Cortex of kidney (tissue), 1 donor: ENCODE measurements at places on chromosomes 12 and 14.

- DNase-seq = no peak
Measured at GRCh38 chr14:58296726-58297125, 1.6 kb upstream of the ARID4A start.

- no peak for DNase-seq
Measured at GRCh38 chr12:109127533-109128242, 11.3 kb downstream of the ACACB start.

- DNase-seq = no peak
Measured at GRCh38 chr14:53161758-53162435, 8.8 kb upstream of the DDHD1 start.

DNA sequence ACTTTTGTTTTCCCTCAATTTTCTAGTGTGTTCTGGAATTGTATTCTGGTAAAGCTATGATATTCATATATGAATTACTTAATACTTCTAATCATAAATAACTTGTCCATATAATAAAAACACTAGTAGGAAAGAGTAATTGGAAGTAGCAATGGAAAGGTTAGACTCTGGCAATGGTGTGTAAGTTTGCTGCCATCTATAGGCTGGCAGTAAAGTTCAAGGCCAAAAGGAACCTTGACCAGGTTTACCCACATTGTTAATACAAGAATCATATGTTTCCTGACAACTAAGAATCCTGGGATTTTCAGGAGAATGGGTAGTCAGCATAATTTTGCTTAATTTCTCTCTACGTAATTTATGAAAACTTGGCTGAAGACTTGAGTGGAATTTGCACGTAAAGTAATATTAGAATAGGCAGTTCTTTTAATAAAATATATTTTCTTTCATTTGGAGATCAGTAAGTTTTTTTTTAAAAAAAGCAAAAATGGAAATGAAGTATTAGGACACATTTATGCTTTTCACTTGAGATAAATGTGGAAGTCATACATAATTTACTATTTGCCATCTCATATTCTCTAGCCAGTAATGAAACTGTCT, 926.7 kb downstream of the GALC start:
- DNase-seq = no peak

DNA sequence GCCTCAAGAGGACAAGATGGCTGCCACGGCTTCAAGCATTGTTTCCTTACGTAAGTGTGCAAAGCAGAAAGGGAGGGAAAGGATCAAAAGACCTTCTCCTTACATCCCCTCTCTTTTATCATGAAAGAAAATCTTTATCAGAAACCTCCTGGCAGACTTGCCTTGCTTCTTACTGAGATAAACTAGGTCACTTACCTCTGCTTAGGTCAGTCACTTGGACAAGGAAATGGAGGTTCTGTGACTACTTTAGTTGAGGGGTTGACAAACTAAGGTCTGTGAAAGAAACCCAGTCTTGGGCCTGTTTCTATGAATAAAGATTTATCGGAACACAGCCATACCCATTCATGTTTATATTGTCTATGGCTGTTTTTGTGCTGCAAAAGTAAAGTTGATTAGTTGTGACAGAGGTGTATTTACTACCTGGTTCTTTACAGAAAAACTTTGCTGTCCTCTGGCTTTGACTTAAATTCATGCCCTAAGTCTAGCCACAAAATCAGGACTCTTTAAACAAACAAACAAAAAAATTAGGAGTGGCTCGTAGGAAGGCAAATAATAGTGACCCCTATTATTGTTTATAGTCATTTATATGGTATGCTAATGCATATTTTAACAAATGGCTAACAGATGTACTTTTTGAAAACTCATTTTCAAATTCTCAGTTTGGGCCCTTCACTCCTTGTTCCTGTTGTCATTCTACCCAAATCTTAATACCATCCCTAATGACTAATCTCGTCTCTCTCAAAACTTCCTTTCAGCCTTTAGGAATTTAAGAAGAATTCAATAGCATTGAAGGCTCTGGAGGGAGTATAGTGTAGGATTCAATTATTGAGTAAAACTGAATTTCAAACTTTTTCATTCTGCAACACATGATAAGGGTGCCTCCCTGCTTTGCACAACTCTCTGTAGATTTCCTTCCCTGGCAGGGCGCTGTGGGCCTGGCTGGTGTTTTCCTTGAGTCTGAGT, 42.0 kb upstream of the ATP2B1 start:
- no peak for DNase-seq

DNA sequence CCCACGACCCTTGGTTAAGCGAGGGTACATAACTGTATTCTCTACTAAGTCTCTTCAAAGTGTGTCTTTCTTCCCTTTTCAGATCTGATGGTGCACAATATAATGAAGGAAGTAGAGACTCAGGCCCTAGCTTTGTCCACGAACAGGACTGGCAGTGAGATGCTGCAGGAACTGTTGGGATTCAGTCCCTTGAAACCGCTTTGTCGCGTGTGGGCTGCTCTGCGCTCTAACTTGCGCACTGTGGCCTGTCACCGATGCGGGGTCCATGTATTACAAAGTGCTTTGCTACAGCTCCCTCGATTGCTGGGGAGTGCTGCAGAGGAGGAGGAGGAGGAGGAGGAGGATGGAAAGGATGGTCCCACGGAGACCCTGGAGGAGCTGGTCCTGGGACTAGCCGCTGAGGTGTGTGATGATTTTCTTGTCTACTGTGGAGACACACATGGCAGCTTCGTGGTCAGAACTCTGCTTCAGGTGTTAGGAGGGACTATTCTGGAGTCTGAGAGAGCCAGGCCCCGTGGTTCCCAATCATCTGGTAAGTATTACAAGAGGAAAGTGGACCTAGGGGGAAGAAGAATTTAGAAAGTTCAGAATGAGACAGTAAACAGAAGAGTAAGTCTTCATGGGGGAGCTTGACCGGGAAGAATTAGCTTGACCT, 803 bp downstream of the NOP9 start:
- DNase-seq = no peak

- no peak for DNase-seq
Measured at GRCh38 chr12:106187155-106187789, 48.5 kb upstream of the NUAK1 start.

GRCh38 chr12:104133321-104133720, 4.7 kb downstream of the NFYB start:
- no peak for DNase-seq

DNA sequence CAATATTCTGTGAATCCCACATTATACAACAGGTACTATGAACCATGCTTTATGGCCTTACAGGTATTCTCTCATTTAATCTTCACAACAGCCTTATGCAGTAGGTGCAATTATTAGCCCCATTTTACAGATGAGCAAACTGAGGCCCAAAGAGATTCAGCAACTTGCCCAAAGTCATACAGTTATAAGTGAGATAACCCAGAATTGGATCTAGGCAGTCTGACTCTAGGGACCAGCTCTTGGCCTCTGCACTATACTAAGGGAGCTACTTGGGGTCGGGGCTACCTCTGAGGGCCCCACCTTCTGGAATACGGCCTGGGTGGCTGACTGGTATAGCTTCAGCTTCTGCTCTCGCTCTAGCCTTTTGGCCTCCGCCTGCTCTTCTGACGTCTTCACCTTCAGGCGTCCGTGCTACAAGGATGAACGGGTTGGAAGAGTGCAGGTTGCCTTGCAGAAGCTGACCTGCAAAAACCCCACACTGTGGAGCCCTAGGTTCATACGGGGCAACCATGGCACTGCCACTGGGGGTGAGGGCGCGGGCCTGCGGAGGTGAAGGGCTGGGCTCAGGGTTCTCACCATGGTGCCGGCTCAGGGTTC, 762 bp downstream of the RABGGTA start:
- no peak for DNase-seq

GRCh38 chr12:109469517-109469916, 7.6 kb downstream of the KCTD10 start:
- no peak for DNase-seq

GRCh38 chr12:67754933-67755697, 106.6 kb downstream of the DYRK2 start:
- no peak for DNase-seq

GRCh38 chr14:67522270-67522669, 10.8 kb upstream of the PLEKHH1 start:
- no peak for DNase-seq

GRCh38 chr12:53766881-53767280, 15.1 kb upstream of the CISTR start:
- no peak for DNase-seq

DNA sequence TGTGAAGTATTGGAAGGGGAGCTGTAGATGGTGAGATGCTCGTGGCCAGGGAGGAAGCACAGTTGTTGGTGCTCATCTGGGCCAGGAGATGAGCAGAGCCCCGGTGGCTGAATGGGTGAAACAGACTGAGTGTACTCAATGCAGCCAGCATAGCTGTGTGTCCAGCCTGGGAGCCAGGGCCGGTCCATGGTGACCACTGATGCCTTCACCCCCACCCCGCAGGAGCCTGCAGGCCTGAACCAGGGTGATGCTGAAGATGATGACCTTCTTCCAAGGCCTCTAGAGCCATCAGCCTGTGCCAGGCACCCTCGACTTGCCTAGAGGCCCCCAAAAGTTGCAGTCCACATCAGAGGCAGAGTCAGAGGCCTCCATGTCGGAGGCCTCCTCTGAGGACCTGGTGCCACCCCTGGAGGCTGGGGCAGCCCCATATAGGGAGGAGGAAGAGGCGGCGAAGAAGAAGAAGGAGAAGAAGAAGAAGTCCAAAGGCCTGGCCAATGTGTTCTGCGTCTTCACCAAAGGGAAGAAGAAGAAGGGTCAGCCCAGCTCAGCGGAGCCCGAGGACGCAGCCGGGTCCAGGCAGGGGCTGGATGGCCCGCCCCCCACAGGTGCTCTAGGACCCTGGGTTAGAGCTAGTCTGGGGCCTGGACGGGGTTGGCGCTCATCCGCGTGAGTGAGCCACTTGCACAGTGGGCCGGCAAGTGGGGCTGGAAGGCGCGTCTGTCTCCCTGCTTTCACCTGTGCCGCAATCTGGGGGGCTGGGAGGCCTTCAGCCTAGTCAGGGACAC, 3.0 kb downstream of the TNFAIP2 start:
- no peak for DNase-seq

- no peak for DNase-seq
Measured at GRCh38 chr12:92718483-92718990, 15.7 kb downstream of the PLEKHG7 start.

DNA sequence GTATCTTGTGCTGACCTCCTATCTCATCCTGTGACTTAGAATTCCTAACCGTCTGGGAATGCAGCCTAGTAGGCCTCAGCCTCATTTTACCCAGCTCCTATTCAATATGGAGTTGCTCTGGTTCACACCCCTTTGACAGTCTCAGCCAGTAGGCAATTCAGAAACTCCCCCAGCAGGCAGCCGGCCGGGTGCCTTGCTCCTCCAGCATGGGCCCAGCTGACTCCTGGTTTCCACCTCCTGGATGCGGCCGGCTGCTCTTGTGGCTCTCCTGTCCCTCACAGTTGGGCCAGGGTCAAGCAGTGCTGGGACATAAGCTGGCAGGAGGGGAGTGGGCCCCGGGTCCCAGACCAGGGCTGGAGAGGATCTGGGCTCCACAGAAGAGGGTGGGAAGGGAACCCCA, 58.2 kb downstream of the LRRC74A start:
- DNase-seq = no peak

DNA sequence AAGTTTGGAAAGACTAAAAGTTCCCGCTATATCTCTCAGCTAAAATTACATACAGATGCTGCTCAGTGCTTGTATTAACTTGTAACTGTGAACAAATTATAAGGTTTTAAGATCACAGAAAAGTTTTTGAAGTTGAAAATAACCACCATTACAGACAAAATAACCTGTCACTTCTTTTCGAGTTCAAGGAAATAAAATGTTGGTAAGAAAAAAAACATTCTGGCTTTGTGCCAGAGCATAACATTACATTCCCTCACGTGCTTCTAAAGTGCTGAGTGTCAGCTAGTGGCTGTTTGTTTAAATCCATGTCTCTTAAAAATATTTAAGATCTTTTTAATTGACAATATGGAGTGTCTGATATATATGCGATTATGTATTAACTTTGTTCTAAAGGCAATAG, 27.2 kb upstream of the ADAMTS20 start:
- no peak for DNase-seq

GRCh38 chr14:36665887-36666415, 4.3 kb downstream of the PAX9 start:
- DNase-seq = no peak

- no peak for DNase-seq
Measured at GRCh38 chr12:20142956-20143355, 225.4 kb upstream of the PDE3A start.

- no peak for DNase-seq
Measured at GRCh38 chr14:74348735-74349463, 628 bp downstream of the VRTN start.

- DNase-seq = no peak
Measured at GRCh38 chr14:21163871-21164291, 8.0 kb upstream of the OR5AU1 start.

- DNase-seq = no peak
Measured at GRCh38 chr12:50363141-50363540, 33.3 kb downstream of the FAM186A start.

DNA sequence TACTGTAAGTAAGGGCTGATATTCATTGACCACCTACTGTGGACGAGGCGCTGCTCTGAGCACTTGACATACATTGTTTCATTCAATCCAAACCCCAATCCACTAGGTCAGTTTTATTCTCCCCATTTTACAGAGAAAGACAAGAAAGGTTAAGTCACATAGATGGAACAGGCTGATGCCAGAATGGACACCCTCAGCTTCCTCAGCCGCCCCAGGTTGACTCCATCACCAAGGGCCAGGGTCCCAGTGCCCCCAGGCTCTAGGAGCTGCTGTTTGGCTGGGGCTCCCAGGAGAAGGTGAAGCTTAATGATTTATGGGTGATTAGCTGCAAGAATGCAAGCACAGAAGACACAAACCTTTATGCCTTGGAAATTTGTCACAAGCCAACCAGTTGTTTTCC, 671 bp upstream of the AQP2 start:
- DNase-seq = no peak

DNA sequence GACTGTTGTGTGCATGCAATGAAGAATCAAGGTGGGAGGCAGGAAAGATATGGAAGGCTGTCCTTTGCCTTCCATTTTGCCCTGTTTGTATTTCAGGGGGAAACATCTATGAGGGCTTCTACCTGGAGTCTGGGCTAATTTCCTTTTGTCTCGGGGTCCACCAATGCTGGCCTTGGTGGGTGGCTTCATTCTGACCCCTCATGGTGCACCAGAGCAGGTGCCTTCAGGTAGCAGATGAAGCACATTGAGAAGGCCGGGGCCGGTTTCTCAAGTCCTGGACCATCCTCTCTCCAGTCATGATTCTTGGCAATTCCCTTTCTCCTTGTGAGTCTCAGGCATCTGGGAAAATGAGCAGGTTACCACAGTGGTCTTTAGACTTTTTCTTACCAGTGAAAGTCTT, 47.2 kb downstream of the RPH3A start:
- DNase-seq = no peak

DNA sequence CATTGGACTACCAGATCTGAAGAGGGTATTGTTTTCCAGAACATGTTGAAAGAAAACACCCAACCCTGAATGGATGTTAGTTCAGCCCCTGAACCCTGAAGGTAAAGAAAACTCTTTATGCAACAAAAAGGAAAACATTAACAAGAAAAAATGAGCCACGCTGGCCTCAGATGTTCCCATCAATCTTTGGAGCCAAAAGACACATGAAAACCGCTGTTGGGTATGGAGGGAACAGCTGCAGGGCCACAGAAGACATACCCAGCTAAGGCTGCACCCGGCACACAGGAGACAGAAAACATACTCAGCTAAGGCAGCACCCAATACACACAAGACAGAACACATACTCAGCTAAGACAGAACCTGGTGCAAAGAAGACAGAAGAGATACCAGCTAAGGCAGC, 51.3 kb upstream of the GALNT9 start:
- no peak for DNase-seq
